ENCODE measurements at places on chromosomes 4 and X.

GRCh38 chrX:134543288-134543687 lies 83.3 kb downstream of the HPRT1 start:
- DNase-seq, result no peak

- DNase-seq, result no peak
Observed at GRCh38 chr4:24382381-24382780, 202.0 kb downstream of the DHX15 start.

DNA sequence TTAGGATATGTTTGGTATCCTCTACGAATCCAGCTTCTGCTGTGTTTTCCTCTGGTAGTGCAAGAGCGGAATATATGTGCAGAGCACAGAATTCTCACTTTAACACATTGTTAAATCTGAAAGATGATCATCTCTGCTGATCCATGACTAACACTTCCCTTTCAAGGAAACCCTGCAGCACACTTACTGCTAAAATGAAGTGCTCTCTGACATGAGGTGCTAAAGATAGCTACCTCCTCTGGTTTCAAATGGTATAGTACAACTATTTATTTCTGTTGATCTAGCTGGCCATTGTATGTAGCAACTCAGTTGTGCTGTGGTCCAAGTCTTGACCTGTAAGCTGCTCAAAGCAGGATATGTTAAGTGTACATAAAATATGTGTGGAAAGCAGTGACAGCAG lies 162.4 kb upstream of the FMR1 start:
- no peak for DNase-seq

GRCh38 chr4:63361628-63362027 lies 1047.6 kb downstream of the TECRL start:
- no peak for DNase-seq

GRCh38 chrX:104922206-104922621 lies 298.3 kb downstream of the TEX13A start:
- DNase-seq, result peak; percentile 15

DNA sequence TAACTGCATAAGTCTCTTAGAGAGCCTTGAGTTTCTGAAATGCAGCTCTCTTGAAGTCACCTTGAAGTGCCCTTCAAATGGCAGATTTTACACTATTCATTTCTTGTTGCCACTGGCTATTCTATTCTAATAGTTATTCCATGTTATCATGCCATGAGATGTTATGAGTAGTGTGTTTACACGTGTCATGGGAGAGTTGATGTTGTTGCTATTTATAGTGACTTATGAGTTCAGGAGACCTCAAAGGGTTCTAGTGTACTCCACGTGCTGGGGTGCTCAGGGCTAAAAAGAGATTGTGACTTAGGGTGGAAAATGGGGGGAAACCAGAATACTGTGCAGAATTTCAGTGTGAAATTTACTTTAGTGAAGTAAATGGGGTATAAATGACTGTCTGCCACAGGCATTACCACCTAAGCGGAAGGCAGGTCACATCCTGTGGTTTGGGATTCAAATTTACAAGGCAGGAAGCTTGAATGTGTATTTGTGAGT lies 77.1 kb upstream of the SLC4A4 start:
- DNase-seq, result no peak

DNA sequence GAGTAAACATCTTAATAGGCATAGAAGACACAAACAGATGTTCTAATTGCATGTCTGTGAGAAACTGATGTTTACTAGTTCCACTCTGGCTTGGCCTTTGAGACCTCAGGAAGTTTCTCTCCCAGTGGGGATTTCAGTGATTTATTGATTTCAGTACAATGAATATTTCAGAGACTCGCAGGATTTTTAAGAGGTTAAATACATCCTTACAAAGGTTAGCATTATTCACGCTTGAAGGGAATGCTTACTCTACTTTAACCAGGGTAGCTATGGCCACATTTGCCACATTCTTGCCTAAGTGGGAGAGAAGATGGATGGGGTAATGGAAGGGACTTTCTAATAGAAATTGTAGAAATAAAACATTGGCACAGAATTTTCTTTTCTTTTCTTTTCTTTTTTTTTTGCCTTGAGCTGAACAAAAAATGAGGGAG lies 480.1 kb downstream of the SPRY1 start:
- no peak for DNase-seq

DNA sequence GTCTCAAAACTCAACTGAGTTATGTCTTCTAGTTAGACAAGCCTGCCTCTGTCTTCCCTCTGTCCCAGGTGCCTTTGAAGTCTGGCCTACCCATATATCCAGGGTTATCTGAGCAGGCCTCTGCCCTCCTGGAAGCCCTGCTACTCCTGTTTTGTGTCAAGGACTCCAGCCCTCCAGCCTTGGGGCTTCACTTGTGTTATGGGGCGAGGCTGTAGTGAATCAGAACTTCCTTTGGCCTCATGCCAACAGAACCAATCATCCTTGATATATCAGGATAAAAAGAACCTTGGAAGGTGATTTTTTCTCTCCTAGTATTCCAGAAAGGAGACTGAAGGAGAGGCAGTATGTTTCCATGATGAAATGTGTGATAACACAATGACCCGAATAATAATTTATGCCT lies 8.9 kb upstream of the ADGRG4 start:
- no peak for DNase-seq

GRCh38 chr4:103998756-103999155 lies 279.0 kb upstream of the TACR3 start:
- DNase-seq, result no peak

DNA sequence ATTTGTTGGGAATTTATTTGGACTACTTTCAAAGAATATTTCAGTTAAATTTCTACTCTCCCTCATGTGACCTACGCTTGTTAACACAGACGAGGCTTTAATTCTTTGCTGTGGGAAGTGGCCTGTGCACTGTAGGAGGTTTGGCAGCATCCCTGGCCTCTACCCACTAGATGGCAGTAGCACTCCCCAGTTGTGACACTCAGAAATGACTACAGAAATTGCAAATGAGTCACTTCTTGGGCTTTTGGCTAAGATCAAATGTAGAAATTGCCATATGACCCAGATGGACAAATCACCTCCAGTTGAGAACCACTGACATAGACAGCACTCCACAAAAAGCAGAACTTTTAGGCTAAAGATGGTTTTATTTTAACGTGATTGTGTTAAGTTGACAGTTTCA lies 22.1 kb downstream of the PIR start:
- peak; percentile 17 for DNase-seq

- DNase-seq, result no peak
Observed at GRCh38 chrX:40012868-40013265, 84.9 kb downstream of the BCOR start.

Measured in stimulated activated CD4-positive, alpha-beta T cell treated with anti-CD3 and anti-CD28 coated beads, TNF-alpha, amount 100 ng/mL, for 4 hours (primary cell).